ENCODE measurements at places on chromosomes 16 and 17.
A peak's percentile ranks its signal among the peaks of the same experiment; 100 is the strongest.

DNA sequence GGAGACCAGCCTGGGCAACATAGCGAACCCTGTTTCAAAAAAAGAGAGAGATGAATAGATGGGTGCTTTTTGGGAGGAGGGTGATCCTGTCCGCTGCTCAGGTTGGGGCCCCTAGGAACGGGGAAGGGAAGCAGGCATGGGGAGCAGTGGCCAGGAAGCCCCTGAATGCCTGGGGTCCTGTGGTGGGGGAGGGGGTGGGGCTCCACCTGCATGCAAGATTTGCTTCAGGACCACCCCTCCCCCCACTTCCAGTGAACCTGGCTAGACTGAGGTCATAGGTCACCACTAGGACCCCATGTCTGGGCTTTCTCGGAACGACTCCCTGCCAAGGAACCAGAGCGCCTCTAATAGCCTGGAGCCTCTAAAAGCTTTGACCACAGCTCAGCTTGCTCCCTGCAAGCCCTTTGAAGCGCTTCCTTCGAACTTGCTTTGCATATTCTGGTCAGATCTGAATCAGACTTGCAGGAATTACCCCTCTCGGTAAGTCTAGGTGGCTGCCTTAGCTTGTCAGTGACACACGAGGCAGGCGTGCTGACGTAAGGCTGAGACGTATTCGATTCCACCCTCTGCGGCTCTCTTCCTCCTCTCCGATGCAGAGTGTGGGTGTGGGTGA, 3.7 kb downstream of the SOCS3 start:
- peak; percentile 92 for DNase-seq

DNA sequence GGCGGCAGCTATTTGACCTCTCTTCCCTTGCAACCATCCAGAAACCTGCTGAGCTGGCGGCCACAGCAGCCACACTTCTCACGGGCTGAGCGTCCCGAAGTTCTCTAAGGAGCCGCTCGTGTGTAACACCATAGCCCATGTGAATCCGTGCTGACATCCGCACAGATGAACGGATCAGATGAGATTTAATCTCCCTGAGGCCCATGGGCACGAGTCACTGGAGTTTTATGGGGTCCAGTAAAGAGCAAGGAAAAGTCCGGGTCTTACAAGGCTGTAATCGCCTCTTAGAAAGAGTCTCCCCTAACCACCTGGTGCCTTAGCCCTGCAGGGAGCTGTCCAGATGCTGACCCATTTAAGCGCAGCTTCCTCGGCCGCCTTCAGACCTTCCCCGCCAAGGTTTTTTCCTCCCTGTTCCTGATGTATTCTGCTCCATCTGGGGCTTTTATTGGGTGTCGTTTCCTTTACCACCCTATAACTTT, 5.5 kb upstream of the CACNG5 start:
- no peak for DNase-seq

DNA sequence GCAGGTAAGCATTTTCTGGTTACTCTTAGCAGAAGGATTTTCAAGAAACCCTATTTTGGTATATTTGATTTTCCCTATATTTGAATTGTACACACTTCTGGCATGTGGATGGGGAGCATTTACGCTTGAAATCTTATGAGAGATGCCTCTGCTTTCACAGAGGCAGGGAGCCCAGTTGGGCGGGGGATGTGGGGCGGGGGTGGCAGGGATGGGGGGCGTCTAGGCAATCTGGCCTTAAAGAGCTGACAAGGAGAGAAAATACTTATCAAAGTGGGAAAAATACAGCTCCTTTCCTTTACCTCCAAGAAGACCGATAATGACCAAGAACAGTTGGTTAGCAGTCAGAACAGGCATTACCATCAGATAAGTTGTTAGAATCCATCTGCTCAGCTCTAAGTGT, 79.1 kb upstream of the NUDT7 start:
- DNase-seq: no peak

DNA sequence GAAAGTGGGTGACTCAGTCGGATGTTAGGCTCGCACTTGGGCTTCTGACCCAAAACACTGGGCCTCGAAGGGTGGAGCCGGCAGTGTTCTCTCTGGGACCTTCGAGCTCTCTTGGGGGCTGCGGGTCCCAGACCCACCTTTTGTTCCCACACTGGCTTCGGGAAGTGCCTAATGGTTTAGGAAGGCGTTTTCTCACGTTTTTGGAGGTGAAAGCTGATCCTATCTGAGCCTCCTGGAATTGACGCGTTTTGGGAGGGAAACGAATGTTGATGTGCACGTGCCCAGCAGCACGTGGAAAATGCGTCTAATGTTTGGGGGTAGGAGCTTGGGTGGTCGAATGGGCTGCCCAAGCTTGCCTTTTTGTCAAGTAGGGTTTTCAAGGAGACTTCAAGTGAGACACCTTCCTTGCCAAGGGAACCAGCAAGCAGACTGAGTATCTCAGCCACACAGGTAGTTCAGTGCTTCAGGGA, 666 bp downstream of the HGS start:
- DNase-seq: peak; percentile 27

DNA sequence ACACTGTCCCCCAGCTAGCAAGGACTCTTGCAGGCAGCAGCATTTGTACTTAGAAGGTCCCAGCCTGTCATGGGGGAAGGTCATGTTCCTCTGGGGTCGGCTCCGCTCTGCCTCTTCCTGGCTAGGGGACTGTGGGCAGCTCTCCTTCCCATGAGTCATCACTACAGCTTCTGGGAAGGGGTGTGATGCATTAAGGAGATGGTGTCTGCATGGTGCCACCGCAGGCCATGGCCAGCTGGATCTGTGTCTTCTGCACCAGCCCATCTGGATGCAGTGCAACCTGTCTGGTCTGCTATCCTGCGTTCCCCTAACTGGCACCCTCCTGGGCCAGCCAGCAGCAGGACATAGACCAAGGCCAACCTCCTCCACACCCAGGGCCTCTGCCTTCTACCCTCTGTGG, 6.3 kb downstream of the STARD3 start:
- DNase-seq: no peak

GRCh38 chr16:48949636-48950035, 332.0 kb downstream of the CBLN1 start:
- DNase-seq: no peak

DNA sequence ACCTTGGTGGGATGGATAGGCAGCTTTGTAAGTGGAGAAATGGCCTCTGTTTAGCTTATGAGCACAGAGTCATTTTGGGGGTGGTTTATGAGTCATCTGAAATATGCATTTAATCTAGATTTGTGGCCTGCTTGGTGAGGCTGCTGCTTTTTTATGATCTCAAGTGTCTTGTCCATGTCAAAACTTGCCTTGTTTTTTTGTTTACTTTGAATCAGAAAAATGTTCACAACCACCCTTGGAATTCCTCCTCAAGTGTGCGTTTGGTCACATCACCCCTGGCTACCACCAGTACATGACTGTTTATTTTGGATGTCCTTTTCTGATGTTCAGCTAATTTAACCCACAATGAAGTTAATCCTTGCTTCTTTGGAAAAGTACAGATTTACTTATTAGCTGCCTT, 64.6 kb downstream of the FTO start:
- no peak for DNase-seq

- no peak for DNase-seq
Observed at GRCh38 chr16:49867234-49867633, 11.3 kb upstream of the ZNF423 start.

DNA sequence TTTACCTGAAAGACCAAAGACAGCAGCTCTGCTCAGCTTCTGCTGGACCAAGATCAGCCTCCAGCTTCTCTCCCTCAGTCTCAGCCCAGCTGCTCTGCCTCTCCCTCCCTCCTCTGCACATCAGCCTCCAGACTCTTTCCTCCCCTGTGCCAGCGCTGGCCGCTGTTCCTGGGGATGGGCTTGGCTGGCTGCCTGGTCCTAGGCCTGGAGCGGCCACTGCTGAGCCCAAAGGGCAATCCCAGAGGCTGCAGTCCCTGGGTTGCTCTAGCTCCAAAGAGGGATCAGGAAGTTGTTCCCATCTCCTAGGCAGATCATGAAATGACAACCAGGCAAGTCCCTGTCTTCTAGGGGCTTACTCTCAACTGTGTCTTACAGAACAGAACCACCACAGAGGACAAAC, 31.3 kb downstream of the DCUN1D3 start:
- no peak for DNase-seq

DNA sequence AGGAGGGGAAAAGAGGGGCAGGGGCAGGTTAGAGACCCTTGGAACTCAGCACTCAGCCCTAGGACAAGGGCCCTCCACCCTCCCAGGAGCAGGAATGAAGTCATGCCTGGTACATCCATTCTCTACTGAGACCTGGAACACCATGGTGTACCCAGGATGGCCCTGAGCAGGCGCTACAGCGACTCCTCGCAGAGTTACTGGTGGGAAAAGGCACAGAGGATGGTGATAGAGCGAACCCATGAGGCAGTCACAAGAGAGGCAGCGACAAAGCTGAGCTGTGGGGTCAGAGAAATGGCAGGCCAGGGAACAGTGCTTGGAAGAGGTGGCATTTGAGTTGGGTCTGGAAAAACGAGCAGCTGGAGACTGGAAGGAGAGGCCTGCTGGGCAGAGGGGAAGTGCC, 37.5 kb downstream of the SRCIN1 start:
- DNase-seq: no peak

- peak; percentile 46 for DNase-seq
Observed at GRCh38 chr17:49748223-49748622, 15.7 kb downstream of the FAM117A start.

- no peak for DNase-seq
Observed at GRCh38 chr17:78197147-78197832, 10.1 kb downstream of the AFMID start.

GRCh38 chr17:81470944-81471817, 41.4 kb downstream of the ACTG1 start:
- DNase-seq: no peak

DNA sequence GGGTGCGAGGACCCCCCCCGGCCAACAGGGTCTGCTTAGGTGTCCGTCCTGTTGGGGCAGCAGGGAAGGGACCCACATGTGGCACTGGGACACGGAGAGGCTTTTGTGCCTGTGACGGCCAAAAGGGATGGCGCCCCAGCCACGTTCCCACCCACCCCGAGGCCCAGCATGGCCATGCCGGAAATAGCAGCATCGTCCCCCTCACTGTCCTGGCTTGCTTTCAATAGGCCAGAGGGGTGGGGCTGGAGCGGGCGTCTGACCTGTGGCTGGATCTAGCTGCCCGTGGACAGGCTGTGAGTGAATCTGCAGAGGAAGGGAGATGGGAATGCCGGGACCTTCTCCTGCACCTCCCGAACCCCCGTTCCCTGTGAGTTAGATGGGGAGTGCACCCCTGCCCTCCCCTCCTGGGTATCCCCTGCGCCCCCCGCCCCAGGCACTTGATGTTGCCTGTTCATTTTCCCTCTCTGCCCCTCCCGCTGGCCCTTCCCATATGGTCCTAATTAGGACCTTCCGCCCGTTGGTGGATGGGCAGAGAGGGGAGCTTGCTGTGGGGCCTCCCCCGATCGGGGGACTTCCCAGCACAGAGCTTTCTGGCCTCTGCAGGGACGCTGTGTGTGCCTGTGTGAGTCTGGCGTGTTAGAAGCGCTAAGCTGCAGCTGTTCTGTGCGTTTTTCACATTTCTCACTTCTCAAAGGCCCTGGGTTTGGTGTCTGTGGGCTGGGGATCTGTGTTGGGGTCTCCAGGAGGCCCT, 292.8 kb downstream of the SEC14L1 start:
- DNase-seq: peak; percentile 78

- DNase-seq: no peak
Observed at GRCh38 chr17:72333570-72333969, 212.8 kb downstream of the SOX9 start.
